Cerebellar nuclear complex (tissue), 1 donor: ENCODE measurements at places on chromosomes 13 and 19.

DNA sequence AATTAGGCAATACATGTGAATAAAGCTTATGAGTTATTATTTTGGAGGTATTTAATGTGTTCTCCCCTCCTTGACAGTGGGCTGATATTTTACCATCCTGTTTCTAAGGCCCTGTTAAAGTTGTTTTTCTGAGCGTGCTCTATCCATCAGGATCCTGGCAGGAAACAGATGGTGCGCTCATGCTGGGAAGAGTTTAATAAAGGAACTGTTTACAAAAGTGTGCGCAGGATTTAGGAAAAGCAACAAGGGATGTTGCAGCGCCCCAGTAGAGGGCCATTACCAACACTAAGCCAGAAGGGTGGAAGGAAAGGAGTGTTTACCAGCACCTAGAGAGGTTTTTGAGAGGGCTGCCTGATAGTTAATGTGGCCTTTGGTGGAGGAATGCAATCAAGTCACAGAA lies 374.5 kb downstream of the KCNRG start:
- DNase-seq: peak; percentile 73

GRCh38 chr13:50757008-50757407 lies 86.5 kb downstream of the DLEU7 start:
- DNase-seq: no peak

GRCh38 chr13:51576754-51577153 lies 7.5 kb upstream of the WDFY2 start:
- DNase-seq: no peak

DNA sequence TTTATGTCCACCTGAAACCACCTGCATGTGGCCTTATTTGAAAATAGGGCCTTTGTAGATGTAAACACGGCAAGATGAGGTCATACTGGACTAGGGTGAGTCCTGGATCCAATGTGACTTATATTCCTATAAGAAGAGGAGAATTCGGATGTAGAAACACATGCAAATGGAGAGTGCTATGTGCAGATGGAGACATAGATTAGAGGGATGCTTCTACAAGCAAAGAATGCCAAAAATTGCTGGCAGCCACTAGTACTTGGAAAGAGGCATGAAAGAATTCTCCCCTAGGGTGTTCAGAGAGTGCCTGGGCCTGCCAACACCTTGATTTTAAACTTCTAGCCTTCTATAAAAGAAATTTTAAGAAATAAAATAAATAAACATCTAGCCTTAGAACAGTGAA lies 226.1 kb downstream of the RFC3 start:
- no peak for DNase-seq

DNA sequence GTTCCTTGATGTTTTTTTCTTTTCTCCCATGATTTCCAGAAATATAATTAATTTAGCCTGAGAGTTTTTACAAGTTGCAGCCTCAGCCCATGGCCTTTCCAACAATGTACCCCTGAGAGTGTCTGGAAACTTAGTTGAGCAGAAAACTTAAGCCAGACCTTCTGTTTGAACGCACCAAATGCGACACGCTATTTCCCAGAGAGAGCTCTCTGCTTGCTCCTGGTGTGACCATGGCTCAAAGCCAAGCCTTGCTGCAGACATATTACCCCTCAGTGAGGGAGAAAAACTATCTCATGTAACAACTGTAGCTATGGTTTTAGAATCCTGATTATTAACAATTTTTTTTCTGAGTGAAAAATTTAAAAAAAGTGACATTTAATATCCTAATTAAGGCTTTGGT lies 1204.5 kb upstream of the SLC10A2 start:
- no peak for DNase-seq

GRCh38 chr13:32284927-32285632 lies 30.1 kb downstream of the ZAR1L start:
- DNase-seq: no peak

DNA sequence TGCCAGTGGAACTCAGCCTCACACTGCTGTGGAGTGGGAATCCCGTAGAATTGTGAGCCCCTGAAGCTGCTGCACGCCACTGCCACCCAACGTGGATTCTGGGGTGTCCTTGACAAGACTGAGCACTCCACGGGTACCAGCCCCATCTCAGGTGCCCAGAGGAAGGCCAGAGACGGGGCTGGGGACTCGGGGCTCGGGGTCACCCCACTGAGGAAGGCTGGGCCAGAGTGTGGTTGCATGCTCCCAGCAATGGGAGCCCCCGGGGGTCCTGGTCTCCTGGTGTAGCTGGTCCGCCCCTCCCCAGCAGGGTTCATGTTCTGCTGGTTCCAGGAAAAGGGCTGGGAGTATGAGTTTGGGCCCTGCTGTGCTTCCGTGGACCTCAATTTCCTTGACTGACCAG lies 15.2 kb downstream of the DAPK3 start:
- no peak for DNase-seq

DNA sequence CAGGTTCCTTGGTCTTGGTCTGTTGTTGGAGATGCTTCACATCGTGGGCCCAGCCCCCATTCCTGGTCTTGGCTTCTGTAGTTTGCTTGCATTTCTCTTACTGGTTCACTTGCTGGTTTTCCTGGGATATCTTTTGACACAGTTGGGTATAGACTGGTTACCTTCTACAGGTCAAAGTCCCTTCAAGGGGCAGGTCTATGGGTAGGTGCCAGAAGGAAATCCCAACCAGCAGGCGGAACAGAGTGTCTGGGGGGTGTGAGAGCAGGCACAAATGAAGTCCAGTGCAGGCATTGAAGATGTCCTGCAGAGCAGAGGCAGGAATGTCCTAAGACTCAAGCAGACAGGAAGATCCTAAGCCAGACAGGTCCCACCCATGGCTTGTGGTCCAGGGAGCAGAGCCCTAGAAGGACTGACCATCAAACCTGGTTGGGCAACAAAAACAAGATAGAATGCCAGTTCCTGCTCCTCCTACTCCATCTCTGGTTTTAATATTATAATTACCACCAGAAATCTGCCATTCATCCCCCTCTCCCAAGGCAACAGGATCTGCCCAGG lies 17.7 kb upstream of the WASF3 start:
- no peak for DNase-seq

DNA sequence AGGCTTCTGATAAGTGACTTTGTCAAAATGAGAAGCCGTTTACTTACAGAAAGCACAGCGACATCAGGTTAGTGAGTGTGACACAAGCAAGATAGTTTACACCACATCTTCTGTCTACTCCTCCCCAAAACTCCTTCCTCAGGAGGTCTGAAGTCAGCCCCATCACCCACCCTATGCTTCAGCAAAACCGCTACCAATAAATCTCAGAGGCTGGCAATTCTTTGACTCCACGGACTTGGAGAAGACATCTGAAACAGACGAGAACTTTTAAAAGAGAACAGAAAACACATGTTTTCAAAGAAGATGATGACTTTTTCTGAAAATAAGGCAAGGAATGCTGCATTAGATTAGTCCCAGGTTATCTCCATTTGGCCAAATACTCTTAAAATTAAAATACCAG lies 261.1 kb downstream of the TBC1D4 start:
- DNase-seq: no peak

- no peak for DNase-seq
These were observed 33.3 kb upstream of the GAS6 start for GRCh38 chr13:113897161-113897560.

GRCh38 chr13:95914991-95915501 lies 138.2 kb downstream of the UGGT2 start:
- no peak for DNase-seq

DNA sequence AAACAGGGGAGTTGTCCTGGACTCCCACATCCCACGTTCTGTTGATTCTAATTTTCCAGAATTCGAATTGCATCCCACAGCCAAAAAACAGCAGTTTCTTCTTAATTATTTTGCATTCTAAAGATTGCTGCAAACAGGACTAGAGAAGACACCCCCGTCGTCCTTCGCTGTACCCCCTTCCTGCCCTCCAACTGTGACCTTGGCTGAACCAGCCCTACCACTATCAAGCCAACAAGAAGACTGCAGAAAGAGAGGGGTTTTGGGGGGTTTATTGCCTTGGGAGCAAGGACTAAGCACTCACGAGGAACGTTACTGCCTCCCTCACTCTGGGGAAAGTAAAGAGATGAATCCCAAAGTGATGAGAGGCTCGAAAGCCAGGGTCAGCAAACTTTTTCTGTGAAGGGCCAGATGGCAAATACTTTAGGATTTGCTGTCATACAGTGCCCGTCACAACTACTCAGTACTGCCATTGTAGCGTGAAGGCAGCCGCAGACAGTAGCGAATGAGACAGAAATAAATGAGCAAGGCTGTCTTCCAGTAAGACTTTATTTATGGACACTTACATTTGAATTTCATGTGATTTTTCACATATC lies 32.5 kb upstream of the KATNAL1 start:
- DNase-seq: no peak

- DNase-seq: no peak
These were observed 88.4 kb downstream of the DNAJC15 start for GRCh38 chr13:43111559-43112400.

GRCh38 chr13:113231306-113232207 lies 22.1 kb downstream of the CUL4A start:
- DNase-seq: no peak

GRCh38 chr19:1882089-1882785 lies 3.1 kb downstream of the ABHD17A start:
- no peak for DNase-seq

GRCh38 chr13:44312834-44313551 lies 60.6 kb upstream of the SERP2 start:
- no peak for DNase-seq

- no peak for DNase-seq
These were observed 41.0 kb downstream of the CCDC70 start for GRCh38 chr13:51902776-51903175.

DNA sequence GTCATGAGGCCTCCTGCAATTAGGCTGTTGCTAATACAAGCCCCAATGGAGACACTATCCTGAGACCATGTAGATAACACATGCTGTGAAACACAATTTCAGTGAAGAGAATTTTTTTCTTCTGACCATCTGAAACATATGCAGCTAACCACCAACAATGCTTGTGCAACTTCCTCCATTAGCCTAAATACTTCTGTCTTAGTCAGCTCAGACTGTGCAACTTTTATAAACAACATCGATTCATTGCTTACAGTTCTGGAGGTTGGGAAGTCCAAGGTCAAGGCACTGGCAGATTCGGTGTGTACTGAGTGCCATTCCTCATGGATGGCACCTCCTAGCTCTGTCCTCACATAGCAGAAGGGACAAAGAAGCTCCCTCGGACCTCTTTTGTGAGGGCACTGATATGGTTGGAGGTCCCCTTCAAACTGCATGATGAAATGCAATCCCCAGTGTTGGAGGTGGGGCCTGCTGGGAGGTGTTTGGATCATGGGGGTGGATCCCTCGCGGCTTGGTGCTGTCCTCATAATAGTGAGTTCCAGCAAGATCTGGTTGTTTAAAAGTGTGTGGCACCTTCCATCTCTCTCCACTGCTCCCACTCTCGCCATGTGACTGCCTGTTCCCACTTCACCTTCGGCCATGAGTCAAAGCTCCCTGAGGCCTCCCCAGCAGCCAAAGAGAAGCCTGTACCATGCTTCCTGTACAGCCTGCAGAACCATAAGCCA lies 27.7 kb downstream of the STK24 start:
- no peak for DNase-seq

- no peak for DNase-seq
These were observed 543.0 kb downstream of the IRS2 start for GRCh38 chr13:109243311-109243951.

- DNase-seq: no peak
These were observed 97.5 kb downstream of the MAB21L1 start for GRCh38 chr13:35378939-35379338.

- DNase-seq: no peak
These were observed 4.5 kb downstream of the TPRX2 start for GRCh38 chr19:47863514-47863936.

DNA sequence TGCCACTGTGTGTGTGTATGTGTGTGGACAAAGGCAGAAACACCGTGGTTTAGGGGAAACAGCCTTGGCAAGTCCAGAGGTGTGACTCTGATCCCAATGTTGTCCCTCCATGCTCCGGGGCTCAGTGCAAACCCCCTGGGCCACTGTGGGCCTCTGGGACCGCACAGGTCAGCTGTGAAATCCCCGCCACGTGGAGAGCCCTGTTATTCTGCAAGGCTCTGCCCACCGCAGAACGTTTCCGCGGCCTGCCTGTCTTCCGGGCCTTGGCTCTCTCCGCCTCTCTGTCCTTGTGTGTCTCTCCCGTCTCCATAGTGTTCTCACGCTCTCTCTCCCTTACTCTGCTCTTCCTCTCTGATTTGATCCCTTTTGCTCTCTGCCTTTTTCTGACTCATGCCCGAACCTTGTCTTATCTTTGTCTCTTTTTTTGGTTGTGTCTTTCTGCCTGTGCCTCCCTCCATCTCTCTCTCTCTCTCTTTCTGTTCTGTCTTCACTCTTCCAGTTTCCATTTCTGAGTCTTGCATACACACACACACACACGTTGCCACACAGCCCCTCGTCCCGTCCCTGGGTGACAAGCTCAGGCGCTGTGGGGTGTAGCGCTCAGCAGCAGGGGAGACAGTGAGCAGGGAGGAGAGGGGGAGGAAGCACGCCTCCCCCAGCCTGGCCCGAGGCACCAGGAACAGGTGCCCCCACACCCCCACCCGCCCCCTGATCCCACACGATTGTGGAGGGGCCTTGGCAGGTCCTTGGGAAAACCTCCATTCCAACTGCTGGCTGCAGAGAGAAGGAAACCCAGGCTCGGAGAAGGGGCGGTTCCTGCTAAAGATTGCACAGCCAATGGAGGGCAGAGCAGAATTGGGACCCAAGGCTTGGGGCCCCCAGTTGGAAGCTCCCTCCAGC lies 3.0 kb downstream of the TTYH1 start:
- no peak for DNase-seq

DNA sequence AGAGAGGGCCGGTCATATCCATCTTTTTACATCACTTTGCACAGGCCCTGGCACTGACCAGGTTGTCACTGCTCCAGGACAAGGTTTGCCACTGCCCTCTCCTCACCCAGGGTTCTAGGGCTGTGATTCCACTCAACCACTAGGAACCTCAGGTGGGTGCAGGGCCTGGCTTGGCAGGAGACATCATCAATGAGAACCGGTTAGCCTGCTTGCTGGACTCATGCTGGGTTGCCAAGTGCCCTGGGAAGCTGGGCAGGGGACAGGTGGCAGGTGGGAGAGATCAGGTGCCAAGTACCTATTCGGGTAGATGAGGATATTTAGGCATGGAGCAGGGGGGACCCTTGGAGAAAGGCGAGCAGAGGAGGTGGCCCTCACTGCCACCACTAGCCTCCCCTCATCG lies 4.2 kb upstream of the CERS4 start:
- DNase-seq: no peak

DNA sequence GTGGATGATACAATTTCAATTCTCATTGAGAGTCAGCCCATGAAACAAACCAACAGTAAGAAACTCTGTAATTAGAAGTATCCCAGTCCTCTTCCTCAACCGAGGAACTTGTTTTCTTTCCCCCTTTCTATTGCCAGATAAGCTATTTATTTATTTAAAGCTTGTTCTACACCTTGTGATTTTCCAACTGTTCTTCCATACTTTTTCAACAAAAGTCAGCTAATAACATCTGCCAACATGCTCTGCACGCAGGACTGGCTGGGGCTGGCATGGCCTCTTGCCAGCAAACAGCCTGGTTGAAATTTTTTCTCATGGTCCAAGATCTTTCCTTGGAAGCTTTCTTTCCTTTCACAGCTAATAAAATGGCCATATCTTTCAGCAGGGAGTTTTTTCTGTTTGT lies 2.9 kb upstream of the IRS2 start:
- DNase-seq: no peak
